Neural progenitor cell (in vitro differentiated cells): ENCODE measurements at places on chromosomes 6 and 20. TPM values are rescaled to one million over a fixed set of nuclear protein-coding genes. Genes with fewer than 3 reads are reported as not detected.

DNA sequence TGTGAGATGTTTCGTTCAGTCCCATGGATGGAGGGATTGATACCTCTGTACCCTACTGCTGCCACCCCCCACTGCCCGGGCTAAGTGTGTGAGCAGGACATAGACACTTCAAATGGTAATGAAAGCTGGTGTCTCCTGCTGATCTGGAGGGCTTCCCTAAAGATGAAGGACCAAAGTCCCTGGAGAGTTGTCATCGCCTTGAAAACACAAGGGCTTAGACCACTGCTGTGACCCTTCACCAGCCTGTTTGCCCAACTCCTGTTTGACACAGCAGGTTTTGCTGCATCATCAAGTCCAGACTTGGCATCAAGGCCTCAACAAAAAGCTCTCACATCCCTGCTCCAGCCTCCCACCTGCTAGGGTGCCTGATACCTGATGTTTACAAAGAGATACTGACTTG is 57.9 kb upstream of the FAM8A1 start:
- DNase-seq: no peak

DNA sequence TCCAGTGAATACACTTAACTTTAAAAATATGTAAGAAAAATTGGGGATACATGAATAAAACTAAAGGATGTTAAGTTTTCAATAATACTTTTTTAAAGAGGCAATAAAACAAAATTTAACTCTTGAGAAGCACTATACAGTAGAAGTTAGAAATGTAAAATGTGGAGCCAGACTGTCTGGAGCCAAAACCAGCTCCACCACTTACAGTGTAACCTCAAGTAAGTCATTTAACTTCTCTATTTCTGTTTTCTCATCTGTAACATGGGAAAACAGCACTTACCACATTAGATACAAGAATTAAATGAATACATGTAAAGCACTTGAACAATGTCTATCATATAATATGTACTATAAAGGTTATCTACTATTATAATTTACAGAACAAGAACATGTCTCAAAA is 6.7 kb downstream of the ATG5 start:
- DNase-seq: no peak

CST4 gene
- total RNA-seq: not detected in 2 replicates

LY6G6F gene
- total RNA-seq: not detected in 2 replicates

GRCh38 chr20:17507531-17507930 is 23.6 kb downstream of the BFSP1 start:
- no peak for DNase-seq

DNA sequence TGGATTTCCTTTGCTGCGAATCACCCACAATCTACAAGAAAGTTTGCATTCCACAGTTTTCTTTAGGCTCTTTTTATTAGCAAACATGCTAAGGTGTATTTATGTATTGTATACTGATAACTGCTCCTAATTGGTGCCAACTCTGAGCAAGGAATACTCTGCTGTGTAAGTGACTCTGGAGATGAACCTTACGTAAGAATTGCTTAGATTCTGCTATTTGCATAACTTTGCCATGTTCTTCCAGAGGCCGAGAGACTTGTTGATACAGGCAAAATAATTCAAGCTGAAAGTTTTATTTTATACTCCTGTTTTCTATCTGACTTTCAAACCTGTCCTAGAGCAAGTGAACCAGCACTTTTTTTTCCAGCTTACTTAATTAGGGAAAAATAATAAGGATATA is 461.3 kb downstream of the GJA1 start:
- no peak for DNase-seq

NRSN1 gene
- total RNA-seq: 0.19 and 0.31 TPM in 2 replicates

RBCK1 gene
- total RNA-seq: 24.3 and 60.7 TPM in 2 replicates

TFAP2A gene
- total RNA-seq: 0.39 and 0.65 TPM in 2 replicates

- peak; percentile 84 for DNase-seq
Observed at GRCh38 chr6:43667245-43668150, 20.1 kb downstream of the MRPS18A start.

KHDC1L gene
- total RNA-seq: 1.9 and 2.1 TPM in 2 replicates

GRCh38 chr6:53033764-53034163 is 31.4 kb upstream of the FBXO9 start:
- no peak for DNase-seq

ZC3H12D gene
- 0.03 TPM in 1 of 2 replicates, not detected in the other for total RNA-seq

DNA sequence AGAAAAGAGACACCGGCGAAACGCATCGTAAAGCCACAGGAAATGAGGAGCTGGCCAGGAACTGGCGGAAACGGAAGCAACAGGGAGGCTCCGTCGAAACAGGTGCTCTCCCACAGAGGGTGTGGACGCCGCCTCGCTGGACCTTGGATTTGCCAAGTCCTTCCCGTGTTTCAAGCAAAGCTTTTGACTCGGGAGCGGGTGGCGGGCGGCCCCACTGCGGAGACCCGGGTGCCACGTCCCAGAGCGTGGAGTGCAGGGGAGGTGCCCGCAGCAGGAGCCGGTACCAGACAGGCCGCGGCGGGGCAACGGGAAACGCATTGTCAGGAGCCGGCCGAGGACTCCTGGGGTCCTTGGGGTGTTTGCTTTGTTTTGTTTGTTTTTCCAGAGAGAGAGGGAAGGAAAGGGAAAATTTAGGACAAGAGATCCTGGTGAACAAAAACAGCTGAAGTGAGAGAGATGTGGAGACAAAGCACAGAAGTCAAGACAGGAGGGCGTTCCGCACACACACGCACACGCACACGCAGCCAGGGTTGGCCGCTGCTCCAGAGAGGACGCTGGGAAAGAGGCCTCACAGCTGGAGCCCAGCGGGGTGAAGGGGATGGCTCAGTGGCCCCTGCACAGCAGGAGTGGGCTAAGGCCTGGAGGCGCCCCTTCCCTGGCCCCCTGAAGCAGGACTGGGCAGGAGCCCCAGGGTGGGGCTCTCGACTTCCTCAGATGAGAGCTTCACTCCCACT is 50.9 kb upstream of the CHRNA4 start:
- no peak for DNase-seq

DNA sequence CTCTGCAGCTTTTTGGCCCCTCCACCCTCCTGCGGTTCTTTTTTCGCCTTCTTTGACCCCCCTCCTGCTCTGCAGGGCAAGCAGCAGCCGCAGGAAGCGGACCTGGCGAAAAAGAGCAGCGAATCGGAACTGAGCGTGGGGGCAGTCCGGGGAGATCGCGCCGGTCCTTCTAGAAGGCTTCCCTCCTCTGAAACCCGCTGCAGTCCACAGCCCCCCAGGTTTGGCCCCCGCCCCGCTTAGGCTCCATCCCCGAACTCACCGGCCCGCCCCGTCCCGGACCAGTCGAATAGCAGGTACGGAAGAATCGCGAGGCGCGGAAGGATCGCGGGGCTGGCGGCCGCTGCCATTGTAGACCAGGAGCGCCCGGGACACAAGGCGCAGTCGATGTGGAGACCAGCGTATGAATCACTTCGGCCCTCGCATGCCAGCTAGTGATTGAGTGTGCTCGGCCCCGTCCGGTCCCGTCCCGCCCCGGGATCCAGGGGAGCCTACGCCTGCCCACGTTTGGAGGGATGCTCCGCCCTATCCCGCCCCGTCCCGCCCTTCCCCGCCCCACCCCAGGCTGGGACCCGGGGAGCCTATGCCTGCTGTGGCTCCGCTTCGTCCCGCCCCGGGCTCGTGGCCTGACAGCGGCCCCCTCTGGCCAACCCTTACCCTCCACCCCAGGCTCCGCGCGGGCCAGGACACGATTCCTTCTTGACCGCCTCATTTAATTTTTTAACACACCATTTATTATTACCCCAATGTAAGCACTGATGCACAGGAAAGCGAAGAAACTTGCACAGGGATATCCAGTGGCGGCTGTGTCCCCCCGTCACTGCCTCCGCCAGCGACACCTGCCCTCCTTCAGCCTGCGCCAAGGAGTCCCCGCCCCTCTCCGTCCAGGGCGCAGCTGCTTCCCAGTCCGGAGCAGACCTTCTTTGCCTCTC is at the start of gene ULBP3:
Gene ULBP3, minus strand, starts transcription at position 402 of the 929 bp plus-strand sequence. Its CDS starts 55 bp downstream, at position 347.
- DNase-seq: peak; percentile 89

DNA sequence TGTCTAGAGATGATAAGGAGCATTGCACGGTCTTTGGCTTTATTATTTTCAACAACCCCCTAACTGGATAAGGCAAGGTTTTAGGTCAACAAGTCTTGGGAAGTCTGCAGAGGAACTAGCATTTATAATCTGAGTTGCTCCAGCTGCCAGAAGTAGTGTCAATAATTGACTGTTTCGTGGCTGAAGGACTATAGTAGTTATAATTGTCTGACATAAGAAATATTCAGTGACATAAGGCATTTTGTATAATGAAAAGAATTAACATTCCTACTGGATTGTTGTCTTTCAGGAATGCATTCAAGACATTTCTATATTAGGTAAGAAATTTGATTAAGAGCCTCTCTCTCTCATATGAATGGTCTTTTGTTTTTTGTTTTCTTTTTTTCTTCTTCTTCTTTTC is 136.9 kb upstream of the SGK1 start:
- no peak for DNase-seq

DNA sequence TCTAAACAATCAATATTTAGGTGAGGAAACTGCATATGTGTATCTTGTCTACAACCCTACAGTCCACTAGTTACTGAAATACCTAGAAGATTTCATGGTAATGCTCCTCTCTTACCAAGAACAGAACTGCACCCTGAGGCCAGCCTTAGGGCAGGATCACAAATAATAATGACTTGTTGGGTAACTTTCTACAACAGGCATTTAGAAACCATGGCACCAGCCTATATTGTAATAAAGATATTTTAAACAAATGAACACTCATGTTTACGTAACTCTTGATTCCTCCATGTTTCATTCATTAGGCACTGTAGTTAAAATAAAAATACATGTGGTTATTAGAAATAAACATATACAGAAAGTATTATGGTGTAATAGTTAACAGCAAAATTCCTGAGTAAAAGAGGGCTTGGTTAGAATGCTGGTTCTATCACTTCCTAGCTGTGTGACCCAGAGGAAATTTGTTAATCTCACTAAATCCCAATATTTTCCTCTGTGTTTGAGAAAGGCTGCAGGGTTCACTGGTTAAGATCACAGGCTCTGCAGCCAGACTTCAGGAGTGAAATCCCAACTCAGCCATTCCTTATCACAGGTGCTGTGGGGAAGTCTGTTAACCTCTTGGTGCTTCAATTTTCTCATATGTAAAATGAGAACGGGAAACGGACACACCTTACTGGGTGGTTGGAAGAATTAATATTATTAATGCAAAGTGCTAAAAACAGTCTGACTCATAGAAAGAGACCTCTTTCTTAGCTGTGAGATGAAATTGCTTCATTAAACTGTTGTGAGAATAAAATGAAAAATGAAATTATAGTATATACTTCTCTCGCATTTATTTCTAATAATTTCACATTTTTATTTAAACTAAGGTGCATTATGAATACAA is 8.5 kb downstream of the HMGN3 start:
- no peak for DNase-seq

GRCh38 chr6:317448-318144 is 25.3 kb downstream of the DUSP22 start:
- DNase-seq: no peak

UBR2 gene
- 24.4 and 34.7 TPM in 2 replicates for total RNA-seq

- no peak for DNase-seq
Observed at GRCh38 chr6:320351-321157, 28.3 kb downstream of the DUSP22 start.

GRCh38 chr6:71028236-71028876 is 71.5 kb upstream of the B3GAT2 start:
- DNase-seq: no peak

GRCh38 chr6:3644739-3645012 is 106.8 kb downstream of the PXDC1 start:
- DNase-seq: no peak

DNA sequence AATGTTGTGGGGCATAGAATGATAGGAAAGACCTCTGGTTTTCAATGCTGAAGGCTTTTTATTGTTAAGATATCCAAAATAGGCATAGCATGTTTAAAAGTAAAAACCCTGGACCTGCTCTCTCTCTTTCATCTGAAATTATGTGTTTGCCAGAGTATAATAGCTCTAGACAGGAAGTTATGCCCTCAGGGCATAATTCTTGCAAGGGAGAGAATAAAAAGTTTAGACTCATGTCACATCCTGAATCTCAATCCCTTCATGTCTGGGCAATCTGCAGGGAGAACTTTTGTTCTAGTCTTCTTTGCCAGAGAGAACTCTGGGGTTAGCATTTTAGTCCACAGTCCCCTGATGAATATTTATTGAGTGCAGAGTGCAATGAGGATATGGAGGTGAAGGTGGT is 297.3 kb upstream of the FLRT3 start:
- no peak for DNase-seq

DNA sequence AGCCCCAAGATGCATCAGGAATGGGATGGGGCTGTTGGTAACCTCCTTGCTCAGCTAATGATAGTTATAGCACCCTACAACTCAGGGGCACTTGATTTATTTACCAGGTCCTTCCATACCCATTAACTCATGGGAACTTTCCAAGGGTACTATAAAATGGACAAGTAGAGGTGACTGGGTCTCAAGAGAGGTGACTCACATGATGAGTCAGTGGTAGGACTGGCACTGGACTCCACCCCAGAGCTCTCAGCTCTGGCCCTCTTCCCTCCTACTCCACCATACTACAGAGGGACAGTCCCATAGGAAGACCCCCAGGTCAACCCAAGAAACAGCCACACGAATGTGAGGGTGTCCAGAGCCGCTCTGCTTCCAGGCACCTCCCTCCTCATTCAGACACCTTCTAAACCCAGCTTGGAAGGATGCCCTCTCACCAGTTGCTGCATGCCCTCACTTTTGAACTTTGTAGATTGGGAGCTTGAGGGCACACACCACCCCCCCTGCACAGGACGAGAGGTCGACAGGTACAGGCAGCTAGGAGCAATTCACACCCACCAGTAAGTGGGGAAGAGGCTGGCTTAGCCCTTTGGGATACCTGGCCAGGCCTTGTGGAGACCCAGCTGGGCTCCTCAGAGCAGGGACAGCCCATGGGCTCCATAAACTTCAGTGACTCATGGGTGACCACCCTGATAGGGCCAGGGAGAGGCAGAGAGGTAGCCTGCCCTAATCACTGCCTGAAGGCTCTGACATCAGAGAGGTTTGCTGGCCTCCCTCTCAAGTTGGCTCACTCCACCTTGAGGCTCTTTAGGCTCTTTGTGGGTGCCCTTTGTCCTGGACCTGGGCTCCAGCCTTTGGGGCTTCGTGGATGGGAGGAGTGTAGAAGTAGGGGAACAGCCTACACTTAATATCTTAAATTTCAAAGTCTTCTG is 81.6 kb upstream of the MLN start:
- no peak for DNase-seq

EZR gene
- total RNA-seq: 52.0 and 61.4 TPM in 2 replicates

DNA sequence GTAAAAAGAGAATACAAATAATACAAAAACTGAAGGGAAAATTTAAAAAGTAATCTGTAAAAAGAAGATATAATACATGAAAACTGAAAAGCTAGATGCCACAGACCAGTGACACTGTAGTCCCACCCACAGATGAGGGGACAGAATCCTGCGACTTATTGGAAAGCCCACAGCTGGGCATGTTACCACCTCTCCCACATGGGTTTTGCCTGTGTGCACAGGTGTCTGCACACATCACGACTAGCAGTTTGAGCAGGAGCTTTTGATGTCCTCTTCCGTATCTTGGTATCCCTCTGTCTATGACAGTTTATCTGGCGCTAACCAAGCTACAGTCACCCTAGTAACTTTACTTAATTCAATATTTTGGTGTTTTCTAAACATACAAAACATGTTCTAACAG is 291.1 kb upstream of the EXOC2 start:
- no peak for DNase-seq

HNF4A gene
- 0.68 and 1.6 TPM in 2 replicates for total RNA-seq

GRCh38 chr20:24835195-24835594 is 113.9 kb upstream of the CST7 start:
- DNase-seq: no peak

- DNase-seq: no peak
Observed at GRCh38 chr6:4362326-4362725, 227.0 kb upstream of the ECI2 start.

TBC1D32 gene
- 18.9 and 29.7 TPM in 2 replicates for total RNA-seq

- peak; percentile 72 for DNase-seq
Observed at GRCh38 chr6:125906158-125906998, 50.2 kb upstream of the HINT3 start.
